ENCODE measurements at places on chromosomes 6 and 20. TPM values are rescaled to one million over a fixed set of nuclear protein-coding genes. Genes with fewer than 3 reads are reported as not detected.

The GPSM3 gene
- total RNA-seq, result 7.1 TPM

The PTPN1 gene
- total RNA-seq, result 47.2 TPM

DNA sequence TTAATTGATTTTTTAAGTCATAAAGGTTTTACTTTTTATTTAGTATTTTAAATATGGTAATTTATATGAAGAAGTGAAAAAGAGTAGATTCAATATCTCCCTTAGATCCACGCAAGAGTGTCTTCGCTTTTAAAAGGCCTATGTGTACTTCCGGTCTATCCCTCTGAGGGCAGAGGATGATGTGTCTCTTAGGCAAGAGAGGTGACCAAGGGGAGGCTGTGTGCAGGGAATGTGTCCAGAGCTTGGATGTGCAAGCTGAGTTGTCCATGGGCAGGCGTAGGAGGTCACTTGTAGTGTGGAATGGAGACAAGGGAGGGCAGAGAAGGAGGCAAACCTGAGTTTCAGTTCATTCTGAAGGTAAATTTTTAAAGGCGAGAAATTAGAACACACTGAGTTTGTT lies 113.9 kb downstream of the CRYBG1 start:
- no peak for DNase-seq

DNA sequence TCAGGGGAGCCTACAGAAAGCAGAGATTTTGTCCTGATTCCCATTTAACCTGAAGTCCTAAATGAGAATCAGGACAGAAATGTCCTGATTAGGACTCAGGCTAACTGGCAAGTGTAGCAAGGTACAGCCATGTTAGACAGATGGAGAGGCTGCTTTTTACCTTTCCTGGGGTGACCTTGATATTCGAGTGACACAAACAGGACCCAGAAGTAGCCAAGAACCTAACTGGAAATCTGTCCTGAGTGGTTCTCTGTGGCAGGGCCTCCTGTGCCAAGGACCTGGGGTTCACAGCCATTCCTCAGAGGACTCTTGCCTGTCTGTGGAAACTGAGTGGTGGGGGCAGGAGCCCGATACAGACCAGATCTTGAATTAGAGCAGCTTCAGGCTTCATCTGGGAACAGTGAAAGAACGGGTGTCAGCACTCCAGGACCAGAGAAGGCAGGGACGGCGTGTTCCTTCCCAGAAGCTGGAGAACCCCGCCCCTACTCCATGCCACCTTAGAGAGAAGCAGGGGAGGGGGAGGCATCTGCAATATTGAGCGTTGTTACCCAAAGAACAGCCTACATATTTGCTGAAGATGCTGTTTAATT lies 4.3 kb upstream of the FUCA2 start:
- DNase-seq, result no peak

All from PC-3 (cell line).